ENCODE measurements at places on chromosomes 16 and 17.

- DNase-seq, result peak; percentile 15
These were observed 702 bp downstream of the NUDT21 start for GRCh38 chr16:56450275-56450985.

- no peak for DNase-seq
These were observed 43.6 kb upstream of the CACNG5 start for GRCh38 chr17:66791347-66791746.

DNA sequence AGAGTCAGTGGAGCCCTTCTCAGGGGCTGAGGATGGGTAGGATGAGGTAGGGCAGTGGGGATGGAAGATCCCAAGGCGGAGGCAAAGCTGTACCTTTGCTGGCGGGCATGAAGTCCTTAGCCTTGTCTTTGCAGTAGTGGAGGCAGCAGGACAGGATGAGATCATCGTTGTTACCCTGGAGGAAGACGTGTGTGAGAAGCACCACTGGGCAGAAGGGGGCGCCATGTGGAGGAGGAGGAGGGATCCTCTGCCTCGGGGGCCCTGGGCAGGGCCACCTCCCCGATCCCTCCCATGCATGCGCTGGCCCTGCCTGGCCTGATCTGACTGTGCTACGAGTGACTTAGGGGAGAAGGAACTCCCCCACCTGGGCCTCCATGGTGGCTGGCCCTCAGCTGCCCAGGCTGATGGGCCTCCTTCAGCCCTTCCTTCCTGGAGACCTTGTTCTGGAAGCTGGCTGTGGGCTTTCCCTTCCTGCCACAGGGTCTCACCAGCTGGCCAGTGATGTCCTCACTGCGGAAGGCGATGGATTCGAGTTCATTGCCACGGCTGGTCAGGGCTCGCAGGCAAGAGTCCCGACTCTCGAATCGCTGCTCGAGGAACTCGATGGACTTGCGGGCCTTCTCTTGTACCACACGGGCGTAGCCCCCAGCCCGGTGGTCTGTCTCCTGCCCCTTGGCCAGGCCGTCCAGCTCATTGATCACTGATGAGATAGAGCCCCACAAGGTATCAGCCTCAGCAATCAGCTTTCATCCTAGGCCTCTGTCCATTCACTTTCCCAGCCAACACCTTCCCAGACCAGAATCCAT, 10.3 kb downstream of the HIC1 start:
- peak; percentile 68 for DNase-seq

DNA sequence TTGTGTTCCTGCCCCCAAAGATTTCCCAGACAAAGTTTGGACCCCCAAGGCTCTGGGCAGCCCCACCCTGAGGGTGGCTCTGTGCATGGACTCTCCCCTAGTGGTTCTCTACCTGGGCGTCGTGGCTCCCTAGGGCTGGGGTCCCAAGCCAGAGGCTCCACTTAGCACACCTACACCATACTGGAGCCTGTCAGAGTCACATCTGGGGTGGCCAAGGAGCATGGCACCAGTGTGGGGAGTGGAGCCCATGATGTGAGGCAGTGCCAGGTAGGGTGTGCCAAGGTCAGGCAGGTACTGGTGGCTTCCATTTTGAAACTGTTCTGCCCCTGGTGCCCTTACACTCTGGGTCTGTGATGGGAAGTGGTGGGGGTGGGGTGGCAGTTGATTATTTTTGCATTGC, 109.9 kb upstream of the GNAO1 start:
- DNase-seq, result no peak

- DNase-seq, result no peak
These were observed 149.9 kb upstream of the PLCG2 start for GRCh38 chr16:81629034-81629802.

DNA sequence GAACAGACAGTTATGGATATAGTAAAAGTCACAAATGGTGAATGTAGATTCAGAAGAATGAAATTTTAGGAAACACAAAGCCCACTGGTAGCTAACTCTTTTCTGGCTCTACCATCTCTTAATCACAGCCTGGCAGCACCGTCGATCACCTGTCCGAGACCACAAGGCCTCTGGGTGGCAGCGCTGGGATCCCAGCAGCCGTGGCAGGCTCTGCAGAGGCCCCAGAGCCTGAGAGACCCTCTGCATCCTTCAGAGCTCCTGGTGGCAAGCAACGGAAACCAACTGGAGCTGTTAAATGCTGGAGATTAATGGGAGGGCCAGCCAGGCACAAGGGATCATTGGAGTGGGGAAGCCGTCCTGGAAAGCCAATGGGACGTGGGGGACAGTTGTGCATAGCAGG, 26.3 kb downstream of the LAT start:
- DNase-seq, result no peak

GRCh38 chr17:17053446-17054379, 11.5 kb downstream of the MPRIP start:
- DNase-seq, result no peak

GRCh38 chr17:64230791-64231408, 32.2 kb downstream of the TEX2 start:
- peak; percentile 95 for DNase-seq

GRCh38 chr17:21376759-21377690, 868 bp downstream of the KCNJ12 start:
- peak; percentile 50 for DNase-seq

DNA sequence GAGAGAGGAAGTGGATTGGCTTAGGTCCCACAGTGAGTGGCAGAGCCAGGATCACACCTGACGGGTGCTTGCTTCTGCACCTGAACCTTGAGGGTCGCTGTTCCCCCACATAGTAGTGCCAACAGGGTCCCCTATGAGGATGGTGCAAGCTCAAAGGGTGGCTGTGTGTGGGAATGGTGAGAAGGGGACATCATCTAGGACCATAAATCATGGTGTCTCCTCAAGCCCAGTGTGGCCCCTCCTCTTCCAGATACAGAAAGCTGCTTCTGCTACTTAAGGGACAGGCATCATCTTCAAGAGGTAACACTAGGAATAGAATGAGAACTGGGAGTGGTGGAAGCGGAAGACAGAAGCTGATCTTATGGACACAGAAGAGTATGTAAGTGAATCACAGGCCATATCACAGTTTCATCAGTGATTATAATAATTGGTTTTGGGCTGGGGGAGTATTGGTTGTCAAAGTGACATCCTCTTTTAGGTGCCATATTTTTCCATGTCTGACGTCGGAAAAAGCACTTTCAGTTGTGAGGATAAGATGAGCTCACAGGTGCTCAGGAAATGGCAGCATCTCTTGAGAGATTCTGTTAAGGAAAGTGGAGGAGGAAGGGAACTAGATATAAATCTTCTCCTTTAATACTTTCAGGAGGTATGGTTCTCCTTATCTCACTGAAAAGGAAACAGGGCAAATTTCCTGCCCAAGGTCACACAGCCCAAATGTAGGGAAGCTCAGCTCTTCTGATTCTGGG, 83.2 kb upstream of the HNF1B start:
- no peak for DNase-seq

DNA sequence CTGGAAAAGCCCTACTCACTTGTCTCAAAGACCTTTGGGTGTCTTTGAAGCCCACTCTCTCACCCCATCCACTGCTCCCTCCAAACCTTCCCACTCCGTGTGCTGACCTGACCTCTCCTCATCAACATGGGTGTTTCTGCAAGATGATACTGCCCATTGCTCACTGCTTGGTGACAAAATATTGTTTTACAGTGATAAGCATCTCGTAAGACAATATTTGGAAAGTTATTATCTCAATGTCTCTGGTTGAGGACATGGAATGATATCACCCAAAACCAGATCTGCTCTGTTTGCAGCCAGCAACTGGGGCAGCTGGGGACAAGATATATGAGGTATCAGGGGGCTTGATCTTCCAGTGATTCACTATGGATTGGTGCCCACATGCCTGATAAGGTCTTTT, 195.8 kb downstream of the SALL1 start:
- DNase-seq, result no peak

- no peak for DNase-seq
These were observed 124.3 kb downstream of the NPIPB5 start for GRCh38 chr16:22634954-22635353.

- peak; percentile 11 for DNase-seq
These were observed 113.4 kb upstream of the KCNJ16 start for GRCh38 chr17:69961501-69962145.

GRCh38 chr17:16935786-16936185, 36.1 kb downstream of the TNFRSF13B start:
- DNase-seq, result no peak

GRCh38 chr16:70703041-70703834, 17.4 kb upstream of the MTSS2 start:
- peak; percentile 76 for DNase-seq

DNA sequence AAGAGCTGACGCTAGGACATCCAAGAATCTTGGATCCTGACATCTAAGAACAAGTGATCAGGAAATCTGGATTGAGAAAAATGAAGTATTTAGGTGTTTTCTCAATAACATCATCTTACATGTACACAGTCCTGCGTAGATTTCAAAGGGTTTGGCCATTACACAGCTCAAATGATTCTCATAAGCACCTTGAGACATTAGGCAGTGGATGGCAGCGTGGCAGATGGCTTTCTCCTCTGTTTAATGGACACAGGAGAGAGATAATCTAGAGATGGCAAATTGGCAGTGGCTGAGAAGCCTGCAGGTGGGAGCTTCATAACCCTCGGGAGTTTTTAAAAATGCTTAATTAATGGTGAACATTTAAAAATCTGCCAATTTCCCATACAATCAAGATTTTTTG, 137.5 kb downstream of the ZFHX3 start:
- no peak for DNase-seq

DNA sequence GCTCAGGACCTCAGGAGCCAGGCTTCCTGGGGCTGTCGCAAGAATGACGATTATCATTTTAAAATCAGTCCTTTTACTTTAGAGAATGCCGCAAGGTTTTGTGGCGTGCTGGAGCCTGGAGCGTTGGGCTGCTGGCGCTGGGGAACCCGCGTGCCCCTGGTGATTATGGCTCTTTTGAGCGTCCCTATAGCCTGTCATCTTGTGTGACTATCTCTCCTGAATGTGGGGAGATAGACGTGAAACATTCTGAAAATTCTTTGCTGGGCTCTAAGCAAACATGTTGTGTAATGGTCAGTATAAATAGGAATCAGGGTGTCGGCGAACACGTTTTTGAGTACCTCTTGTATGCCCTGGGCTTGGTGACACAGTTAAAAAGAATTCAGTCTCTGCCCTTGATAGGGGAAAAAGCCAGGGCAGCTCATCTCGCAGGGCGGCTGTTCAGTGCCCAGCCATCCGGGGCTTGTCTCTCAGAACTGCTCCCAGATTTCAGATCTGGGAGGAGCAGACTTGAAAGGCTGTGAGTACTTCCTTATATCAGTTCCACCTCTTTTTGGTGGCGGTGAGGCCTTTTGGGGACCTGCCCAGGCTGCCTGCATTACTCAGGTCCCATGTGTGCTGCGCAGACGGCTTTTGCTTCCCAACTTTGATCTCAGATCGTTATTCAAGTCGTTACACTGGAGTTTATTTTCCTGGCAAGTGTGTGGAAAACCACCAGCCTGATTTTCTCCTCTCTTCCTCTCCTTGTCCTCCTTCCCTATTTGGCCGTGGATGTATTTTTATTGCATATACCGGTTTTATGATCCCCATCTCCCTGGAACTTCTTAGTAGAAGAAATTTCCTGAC, 973 bp downstream of the SLC7A6 start:
- DNase-seq, result peak; percentile 74

GRCh38 chr16:56513972-56514371, 5.9 kb downstream of the BBS2 start:
- peak; percentile 79 for DNase-seq

- no peak for DNase-seq
These were observed 211.2 kb downstream of the RPTOR start for GRCh38 chr17:80755650-80756405.

- DNase-seq, result peak; percentile 34
These were observed 1.1 kb downstream of the ACSF2 start for GRCh38 chr17:50426814-50427787.

DNA sequence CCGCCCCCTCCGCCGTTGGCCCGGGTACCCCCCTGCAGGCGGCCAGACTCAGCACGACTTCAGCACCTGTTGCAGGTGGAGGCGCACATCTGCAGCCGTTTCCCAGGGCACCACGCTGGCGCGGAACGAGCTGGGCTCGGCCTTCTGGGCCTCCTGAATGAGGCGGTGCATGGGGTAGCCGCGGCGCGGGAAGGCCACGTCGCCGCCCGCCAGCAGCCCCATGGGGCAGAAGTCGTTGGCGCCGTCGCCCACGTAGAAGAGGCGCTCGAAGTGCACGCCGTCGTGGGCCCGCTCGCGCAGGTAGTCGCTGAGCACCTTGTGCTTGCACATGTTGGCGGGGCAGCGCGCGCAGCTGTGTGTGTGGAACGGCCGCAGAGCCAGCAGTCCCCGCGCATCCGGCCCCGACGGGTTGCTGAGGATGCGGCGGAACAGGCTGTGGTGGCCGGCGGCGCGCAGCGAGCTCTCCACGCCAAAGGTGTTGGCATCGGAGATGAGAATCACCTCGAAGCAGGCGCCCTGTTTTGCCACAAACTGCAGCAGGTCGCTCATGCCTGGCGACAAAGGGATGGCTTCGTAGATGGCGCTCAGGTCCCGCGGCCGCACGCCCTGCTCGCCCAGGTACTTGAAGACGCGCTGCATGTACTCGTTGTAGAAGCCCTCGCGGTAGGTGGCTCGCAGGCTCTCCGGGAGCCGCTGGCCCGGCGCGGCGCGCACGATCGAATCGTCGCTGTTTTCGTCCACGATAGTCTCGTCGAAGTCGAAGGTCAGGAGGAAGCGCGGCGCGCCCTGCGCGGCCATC, 6.2 kb downstream of the PHOSPHO1 start:
- DNase-seq, result no peak

- DNase-seq, result no peak
These were observed 17.1 kb upstream of the RHOT1 start for GRCh38 chr17:32124985-32125847.

GRCh38 chr16:64203126-64203525, 918.7 kb downstream of the CDH11 start:
- no peak for DNase-seq

DNA sequence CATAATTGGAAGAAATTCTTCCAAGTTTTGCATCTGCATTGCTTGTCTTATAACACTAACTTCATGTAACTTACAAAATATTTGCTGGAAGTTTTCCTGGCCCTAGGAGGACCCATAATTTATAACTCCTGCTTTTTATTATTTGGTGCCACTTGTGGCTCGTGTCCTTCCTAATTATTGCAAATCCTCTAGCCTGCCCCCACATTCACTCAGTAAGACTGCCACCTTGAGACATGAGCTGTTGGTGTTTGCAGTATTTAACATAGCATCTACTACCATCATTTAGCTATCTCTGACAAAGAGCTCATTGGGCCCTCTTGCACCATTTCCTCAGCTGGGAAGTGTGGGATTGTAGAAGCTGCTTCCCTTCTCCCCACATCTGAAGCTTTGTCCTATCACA, 49.5 kb downstream of the FTO start:
- DNase-seq, result no peak

GRCh38 chr16:11094857-11095565, 150.6 kb downstream of the CLEC16A start:
- no peak for DNase-seq

Data from fibroblast of the aortic adventitia (primary cell).